Stimulated activated effector memory CD8-positive, alpha-beta T cell treated with anti-CD3 and anti-CD28 coated beads, Interleukin-12 subunit alpha, Interleukin-12 subunit beta, amount 100 ng/mL, for 72 hours (primary cell): ENCODE measurements at places on chromosomes 12 and 14.

GRCh38 chr12:32522331-32523221, 123.2 kb downstream of the FGD4 start:
- no peak for DNase-seq

- DNase-seq = no peak
Measured at GRCh38 chr12:128459067-128459466, 192.1 kb downstream of the TMEM132C start.

DNA sequence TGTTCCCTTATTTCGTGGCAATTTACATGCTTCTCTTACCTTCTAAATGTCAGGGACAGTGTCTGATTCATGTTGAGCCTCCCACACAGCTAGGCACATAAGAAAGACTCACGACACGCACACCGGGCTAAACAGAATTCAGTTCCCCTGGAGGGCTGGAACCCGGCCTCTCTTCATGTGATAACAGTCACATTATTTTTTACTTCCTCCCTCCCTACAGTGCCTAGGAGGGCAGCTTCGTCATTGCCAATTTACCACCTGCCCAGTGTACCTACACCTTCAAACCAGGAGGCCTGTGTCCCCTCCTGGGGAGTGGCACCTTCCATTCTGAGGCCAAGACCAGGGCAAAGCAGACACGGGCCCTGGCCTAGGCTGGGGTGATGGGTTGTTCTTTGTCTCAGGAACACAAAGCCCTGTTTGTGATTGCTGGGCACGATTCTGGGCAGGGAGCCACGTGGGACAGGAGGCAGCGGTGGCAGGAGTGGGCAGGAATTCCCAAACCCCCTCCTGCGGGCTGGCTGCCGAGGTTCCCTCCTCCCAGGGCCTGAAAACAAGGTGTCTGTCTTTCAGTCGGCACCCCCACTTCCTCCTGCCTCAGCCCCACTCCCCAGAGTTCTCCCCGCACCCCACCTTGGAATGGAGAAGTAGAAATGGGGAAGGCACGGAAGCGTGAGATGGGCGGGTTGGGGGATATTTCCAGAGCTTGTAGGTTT, 6.8 kb upstream of the RASAL1 start:
- DNase-seq = no peak

DNA sequence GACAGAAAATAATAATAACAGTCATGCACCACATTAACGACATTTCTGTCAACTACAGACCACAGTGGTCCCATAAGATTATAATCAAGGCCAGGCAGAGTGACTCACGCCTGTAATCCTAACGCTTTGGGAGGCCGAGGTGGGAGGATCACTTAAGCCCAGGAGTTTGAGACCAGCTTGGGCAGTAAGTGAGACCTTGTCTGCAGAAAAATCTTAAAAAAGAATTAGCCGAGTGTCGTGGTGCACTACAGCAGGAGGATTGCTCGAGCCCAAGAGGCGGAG, 8.6 kb downstream of the NAB2 start:
- DNase-seq = no peak

GRCh38 chr14:32666308-32666707, 272.4 kb upstream of the NPAS3 start:
- no peak for DNase-seq

GRCh38 chr14:74392616-74393570, 33.1 kb downstream of the SYNDIG1L start:
- DNase-seq = no peak

DNA sequence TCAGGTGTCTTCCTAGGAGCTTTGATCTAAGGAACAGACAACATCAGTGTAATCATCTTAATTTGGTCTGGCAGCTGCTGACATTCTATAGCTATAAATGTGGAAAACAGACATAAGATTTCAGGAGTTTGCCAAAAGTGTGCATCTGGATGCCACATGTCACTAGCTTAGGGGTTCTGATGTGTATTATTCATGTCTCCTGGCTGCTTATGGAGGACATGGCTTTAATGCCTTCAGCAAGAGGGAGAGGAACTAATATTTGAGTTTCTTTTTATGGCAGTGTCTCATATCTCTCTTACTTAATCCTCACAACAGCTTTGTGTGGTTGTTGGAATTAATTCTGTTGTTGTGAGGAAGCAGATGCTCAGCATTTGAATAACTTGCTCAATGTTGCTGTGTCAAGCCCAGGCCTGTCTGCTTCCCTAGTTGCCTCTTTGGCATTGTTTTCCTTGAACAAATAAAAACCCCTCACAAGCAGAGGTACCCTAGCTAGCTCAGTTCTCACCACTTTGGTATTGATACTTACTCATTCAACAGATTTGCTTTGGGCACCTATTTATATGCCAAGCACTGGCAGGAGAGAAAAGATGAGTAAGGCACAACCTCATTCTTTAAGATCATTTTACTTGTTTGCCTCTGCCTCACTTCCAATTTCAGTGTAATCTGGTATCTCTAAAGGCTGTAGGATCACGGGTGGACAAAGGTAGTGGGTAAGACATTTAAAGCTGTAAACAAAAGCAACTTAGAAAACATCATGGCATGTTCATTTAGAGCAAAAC, 39.8 kb upstream of the EID3 start:
- no peak for DNase-seq

DNA sequence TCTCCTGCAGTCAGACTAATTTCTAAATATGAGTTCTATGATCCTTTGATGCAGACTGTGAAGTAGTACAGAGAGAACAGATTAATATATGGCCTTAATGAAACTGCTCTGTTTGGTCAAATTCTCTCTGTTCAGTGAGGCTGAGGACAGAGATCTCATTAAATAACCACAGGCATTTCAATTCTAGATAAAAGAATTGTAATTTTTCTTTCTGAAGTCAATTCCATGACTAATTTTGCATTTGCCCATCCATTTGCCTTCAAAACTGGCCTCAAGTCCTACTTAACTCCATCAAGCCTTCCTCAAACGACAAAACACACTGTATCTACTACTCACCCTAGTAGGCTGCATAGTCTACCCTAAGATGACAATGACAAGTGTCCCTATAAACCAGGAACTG, 67.1 kb downstream of the DUSP16 start:
- no peak for DNase-seq
